Esophagus muscularis mucosa (tissue), 4 donors: ENCODE measurements at places on chromosomes 11 and 22.

DNA sequence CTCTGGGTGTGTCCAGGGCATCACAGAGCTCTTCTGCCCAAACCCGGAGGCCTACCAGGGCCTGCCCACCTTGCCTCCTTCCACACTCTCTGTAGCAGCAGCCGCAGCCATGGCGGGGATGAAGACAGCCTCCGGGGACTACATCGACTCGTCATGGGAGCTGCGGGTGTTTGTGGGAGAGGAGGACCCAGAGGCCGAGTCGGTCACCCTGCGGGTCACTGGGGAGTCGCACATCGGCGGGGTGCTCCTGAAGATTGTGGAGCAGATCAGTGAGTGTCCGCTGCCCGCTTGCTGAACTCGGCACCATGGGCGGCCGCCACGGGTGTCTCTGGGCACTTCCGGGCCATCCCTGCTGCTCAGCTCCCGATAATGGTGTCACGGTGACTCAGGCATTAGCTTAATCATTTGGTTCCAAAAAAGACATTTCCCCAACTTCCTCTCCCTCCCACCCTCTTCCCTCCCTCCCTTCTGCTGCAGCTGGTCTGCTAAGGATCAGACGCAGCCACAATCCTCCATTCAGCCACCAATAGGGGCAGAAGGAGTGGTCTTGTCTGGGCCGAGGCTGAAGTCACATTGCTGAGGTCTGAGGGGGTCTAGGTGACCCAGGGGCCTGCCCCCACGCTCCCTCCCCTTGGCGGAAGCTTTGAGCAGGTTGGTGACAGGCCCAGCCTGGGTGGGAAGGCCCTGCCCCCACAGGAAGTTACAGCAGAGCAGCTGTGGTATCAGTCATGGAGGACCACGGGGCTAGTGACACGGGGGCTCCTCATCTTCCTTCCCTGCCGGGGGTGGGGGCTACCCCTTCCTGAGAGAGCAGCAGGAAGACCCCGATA lies 950 bp downstream of the FERMT3 start:
- no peak for DNase-seq
- H3K27ac ChIP-seq: peak overlapping the region; percentile 78
- H3K4me3 ChIP-seq: peak overlapping the region; percentile 40
- peaks cover 60% of the 10 kb centered on the region for H3K36me3 ChIP-seq

GRCh38 chr11:116729501-116730240 lies 43.1 kb downstream of the BUD13 start:
- DNase-seq: no peak
- no peak overlapping the region for H3K27ac ChIP-seq
- H3K4me3 ChIP-seq: no peak overlapping the region
- H3K36me3 ChIP-seq: no peaks in the 10 kb centered on the region
- H3K4me1 ChIP-seq: peaks cover 16% of the 10 kb centered on the region
- H3K27me3 ChIP-seq: no peaks in the 10 kb centered on the region

DNA sequence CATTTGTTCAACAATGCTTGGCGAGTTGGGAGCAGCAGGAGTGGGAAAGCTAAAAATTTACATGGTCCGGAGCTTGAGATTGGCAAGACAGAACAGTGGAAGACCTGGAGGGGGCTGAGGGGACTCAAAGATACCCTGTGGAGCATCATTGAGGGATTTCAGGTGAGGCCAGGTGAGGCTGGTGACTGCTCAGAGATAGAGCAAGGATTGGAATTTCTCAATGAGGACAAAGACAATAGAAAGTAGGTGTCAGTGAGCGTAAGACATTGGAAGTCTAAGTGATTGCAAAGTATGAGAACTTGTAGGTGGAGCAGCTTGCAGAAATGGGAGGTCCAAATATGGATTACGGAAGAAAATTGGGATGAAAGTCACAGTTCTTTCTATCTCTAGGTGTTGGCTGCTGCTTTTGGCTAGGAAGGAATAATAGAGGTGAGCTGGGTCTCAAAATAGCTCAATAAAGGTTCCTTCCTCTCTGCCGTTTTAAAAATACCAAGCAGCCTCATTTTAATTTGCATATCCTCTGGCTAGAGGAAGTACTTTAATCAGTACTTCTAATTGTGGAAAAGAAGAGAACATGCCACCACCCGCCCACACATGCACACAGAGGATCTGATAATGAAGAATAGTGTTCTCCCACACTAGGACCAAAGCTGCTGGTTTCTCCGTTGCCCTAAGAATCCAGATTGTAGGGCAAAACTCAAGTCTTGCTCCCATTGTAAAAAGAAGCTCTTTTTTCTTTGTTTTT lies 41.8 kb upstream of the SORL1-AS1 start:
- no peaks in the 10 kb centered on the region for H3K27me3 ChIP-seq
- H3K4me1 ChIP-seq: no peaks in the 10 kb centered on the region
- H3K4me3 ChIP-seq: no peak overlapping the region
- H3K27ac ChIP-seq: no peak overlapping the region
- no peak for DNase-seq

DNA sequence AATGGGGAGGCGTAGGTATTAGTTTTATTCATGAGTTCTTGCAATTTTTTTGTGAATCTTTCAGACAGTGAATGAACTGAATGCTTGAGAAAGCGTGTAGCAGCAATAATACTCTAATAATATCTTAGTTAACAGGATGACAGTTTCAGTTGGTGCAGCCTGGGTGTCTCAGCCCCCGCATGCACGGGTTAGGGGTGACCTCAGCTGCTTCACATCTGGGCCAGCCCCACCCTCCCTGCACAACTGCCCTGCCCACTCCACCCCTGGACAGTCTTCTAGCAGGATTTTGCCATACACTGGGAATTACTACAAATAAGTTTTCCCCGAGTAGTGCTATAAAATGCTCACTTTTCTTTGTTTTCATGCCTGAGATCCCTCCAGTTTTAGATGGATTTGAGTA lies 83.2 kb downstream of the ST3GAL4 start:
- no peak overlapping the region for H3K27ac ChIP-seq
- H3K4me1 ChIP-seq: peaks cover 16% of the 10 kb centered on the region
- H3K27me3 ChIP-seq: no peaks in the 10 kb centered on the region
- DNase-seq: no peak

- DNase-seq: no peak
- H3K27me3 ChIP-seq: no peaks in the 10 kb centered on the region
- no peaks in the 10 kb centered on the region for H3K4me1 ChIP-seq
- H3K4me3 ChIP-seq: no peak overlapping the region
- H3K36me3 ChIP-seq: peaks cover 11% of the 10 kb centered on the region
These were observed 170.8 kb downstream of the DDX10 start for GRCh38 chr11:108835624-108836023.

DNA sequence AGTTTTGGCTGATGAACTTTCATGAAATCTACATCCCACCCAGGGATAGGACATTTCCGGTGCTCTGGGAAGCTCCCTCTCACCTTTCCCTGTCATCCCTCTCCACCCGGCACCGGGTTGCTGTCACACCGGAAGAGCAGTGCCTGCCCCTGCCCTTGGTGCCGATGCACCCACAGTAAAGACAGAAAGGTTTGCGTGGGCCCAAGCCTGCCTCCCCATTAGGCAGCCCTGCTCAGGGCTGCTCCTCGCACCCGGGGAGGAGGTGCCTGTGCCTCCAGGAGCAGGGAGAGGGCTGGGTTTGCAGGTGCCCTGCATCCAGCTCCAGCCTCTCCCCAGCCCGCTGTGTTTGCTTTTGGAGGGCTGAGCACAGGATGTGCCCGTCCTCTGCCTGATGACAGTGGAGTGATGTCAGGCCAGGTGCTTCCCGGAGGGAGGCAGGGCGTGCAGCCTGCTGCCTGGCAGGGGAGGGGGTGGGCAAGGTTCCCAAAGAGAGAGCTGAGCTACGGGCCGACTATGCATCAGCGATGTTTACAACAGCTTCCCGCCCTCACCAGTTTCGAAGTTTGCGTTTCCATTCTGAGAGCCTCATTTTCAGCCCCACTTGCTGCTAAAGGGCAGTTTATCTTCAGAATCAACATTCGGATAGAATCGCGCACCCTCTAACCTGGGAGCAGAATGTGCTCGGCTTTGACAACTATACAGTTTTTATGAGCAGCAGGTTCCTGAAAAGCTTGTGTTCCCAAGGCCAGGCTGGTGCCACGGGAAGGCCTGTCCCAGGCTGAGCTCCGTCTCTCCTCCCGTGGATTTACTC lies 83.2 kb upstream of the CLDN5 start:
- DNase-seq: no peak
- no peak overlapping the region for H3K4me3 ChIP-seq
- H3K27ac ChIP-seq: peak overlapping the region; percentile 30
- H3K27me3 ChIP-seq: no peaks in the 10 kb centered on the region
- H3K4me1 ChIP-seq: peaks cover 11% of the 10 kb centered on the region

DNA sequence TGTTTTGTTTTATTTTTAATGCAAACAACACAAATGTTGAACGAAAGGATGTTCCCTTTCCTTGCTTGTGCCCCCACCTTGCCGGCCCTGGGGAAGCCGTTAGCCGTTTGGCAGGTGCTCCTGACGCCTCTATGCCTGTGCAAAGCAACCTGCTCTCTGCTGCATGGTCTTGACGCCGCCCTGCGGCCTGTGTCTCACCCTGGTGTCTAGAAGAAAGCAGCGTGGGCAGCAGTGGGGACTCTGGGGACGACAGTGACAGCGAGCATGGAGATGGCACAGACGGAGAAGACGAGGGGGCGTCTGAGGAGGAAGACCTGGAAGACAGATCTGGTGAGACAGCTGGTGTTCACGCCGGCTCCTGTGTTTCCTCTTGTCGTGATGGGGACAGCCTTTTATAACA lies 5.5 kb downstream of the PHRF1 start:
- no peak overlapping the region for H3K27ac ChIP-seq
- H3K4me1 ChIP-seq: peaks cover 38% of the 10 kb centered on the region
- no peak for DNase-seq
- H3K4me3 ChIP-seq: no peak overlapping the region
- peaks cover 39% of the 10 kb centered on the region for H3K36me3 ChIP-seq

- no peaks in the 10 kb centered on the region for H3K36me3 ChIP-seq
- H3K4me3 ChIP-seq: no peak overlapping the region
- H3K27me3 ChIP-seq: no peaks in the 10 kb centered on the region
- H3K27ac ChIP-seq: no peak overlapping the region
- no peaks in the 10 kb centered on the region for H3K4me1 ChIP-seq
These were observed 31.2 kb upstream of the PRAME start for GRCh38 chr22:22590136-22590891.

DNA sequence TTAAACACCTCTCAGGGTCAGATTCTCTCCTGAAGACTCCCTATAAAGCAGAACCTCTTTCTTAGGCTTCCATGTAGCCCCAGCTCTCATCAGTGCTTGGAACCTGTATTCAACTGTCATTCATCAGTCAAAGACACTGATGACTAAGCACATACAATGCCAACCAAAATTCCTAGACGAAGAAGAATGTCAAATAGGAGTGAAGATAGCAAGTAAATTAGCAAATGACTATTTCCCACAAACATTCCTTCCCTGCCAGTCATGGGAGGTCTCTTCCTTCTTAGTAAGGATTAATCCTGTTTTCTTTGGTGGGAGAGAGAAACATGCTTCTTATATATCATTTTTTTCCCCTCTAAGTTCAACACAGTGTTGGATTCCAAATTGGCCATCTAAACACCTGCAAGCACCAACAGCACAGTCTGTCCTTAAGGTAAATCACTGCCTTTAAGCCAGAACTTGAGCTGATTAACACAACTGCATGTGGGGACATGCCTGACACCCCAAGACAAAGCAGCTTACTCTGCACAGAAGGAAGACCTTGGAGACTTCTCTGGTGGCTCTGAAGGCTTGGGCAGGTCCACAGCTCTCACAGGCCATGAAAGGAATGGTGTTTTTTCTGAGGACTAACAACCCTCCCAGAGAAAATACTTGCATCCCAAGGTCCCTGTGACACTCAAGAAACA lies 47.5 kb upstream of the ME3 start:
- H3K27me3 ChIP-seq: no peaks in the 10 kb centered on the region
- no peak overlapping the region for H3K27ac ChIP-seq
- no peaks in the 10 kb centered on the region for H3K36me3 ChIP-seq
- no peaks in the 10 kb centered on the region for H3K4me1 ChIP-seq
